Amniotic epithelial cell (primary cell): ENCODE measurements at places on chromosomes 6 and 20.

GRCh38 chr6:115441651-115442050, 619.0 kb downstream of the FRK start:
- DNase-seq: peak; percentile 44

DNA sequence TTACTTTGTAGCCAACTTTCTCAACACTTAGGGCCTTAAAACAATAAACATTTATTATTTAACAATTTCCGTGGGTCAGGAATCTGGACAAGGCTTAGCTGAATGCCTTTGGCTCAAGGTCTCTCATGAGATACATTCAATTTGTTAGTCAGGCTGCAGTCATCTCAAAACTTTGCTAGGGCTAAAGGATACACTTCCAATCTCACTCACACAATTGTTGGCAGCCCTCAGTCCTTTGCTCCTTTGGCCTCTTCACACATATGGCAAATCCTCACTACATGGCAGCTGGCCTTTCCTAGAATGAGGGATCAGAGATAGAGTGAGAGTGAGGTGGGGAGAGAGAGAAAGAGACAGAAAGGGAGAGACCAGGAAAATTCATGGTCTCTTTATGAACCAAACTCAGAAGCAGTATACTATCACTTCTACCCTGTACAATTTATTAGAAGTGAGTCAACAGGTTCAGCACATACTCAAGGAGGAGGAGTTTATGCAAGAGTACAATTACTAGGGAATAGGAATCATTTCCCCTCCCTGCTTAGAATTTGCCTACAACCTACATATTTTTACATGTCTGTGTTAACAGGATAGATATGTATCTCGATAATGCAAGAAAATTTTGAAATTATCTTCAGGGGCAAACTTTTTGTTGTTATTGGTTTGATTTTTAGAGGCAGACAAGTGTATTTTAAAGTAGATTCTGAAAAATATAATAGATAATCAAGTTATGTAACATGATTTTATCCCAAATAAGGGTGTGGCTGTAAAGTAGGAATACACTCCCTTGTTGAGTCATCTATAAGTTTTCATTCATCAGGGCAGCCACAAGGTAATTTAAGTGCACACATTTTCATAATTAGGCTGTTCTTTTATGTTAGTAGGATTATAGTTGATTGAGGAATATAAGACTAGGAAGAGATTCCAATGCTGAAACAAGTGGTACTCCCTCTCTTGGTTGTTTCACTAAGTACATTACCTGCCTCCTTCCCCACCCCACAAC, 85.9 kb upstream of the HMGCLL1 start:
- DNase-seq: peak; percentile 12

GRCh38 chr6:81962198-81962597, 209.7 kb upstream of the TENT5A start:
- DNase-seq: peak; percentile 63

DNA sequence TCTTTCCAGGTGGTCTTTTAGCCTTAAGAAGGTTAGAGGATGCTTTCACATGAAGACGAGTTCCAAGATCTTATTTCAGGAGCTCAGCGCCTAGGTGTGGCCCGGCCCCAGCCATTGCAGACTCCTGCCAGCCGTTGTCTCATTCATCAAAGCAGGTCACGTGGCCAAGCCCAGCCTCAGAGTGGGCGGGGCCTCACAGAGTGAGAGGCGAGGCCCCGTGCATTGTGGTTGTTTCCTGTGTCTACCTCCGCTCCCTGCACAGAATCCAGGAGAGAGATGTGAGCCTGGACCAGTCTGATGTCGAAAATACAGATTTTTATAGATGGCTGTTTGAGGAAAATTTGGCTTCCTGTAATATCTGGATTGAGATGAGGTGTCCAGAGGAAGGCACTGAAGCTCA, 49.2 kb upstream of the CST5 start:
- DNase-seq: no peak

DNA sequence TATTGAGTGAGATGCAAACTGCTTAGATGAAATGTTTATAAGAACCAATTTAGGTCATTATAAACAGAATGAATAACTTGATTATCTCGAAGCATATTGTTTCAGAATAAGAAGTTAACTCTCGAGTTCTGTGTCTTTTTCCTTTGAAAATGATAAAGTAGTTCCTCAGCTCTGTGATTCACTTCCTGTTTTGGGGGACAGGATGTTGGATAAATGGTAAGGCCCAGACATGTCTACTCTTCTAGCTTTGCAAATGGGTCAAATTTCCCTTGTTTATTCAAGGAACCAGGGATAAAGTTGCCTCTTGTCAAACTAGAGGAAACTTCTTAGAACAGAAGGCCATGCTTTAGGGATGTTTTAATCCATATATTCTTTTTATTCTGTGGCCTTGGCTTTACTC, 246.9 kb downstream of the SOX4 start:
- DNase-seq: no peak

- peak; percentile 59 for DNase-seq
Measured at GRCh38 chr6:166678426-166678825, 51.4 kb upstream of the RPS6KA2 start.

GRCh38 chr6:113489952-113490746, 367.0 kb upstream of the MARCKS start:
- DNase-seq: peak; percentile 36

GRCh38 chr20:29443819-29444218, 1813.6 kb upstream of the DEFB115 start:
- DNase-seq: no peak

DNA sequence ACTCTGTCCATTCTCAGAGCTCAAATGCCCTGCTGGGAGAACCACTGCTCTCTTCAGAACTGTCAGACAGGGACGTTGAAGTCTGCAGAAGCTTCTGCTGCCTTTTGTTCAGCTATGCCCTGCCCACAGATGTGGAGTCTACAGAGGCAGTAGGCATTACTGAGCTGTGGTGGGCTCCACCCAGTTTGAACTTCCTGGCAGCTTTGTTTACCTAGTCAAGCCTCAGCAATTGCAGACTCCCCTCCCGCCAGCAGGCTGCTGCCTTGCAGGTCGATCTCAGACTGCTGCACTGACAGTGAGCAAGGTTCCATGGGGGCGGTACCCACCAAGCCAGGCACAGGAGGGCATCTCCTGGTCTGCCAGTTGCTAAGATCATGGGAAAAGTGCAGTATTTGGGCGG, 21.8 kb upstream of the UFL1 start:
- DNase-seq: no peak

GRCh38 chr6:135994857-135995544, 143.5 kb downstream of the PDE7B start:
- DNase-seq: peak; percentile 80

DNA sequence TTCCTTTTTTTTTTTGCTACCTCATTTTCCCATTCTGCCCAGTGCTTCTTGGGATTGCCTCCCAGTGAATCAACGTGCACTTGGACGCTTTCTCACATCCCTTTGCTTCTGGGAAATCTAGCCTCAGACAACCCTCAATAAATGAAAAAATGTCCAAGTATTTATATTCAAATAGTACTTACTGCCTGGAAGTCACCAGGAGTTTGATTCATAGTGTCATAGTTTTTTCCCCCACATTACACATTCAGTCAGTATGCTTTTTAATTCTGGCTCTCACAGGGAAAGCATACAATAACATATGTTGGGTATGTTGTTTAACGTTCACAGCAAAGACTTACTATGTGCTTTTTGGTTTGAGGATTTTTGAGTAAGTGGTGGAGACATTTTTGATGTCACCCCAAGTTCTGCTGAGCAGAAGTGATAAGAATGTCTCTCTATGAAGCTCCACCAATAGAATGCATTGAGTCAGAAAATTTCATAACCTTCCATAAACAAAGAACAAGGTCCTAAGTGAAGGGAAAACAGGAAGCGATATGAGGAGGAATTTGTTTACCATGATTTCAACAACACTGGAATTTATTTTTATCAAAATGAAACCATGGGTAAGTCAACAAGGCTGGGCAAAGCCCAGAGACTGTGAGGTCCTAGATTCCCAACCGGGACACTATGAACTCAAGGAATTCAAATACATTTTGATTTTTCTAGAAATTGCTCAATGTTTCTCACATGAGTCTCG, 301.2 kb upstream of the BMP2 start:
- DNase-seq: peak; percentile 88

GRCh38 chr6:107405002-107405401, 54.4 kb downstream of the PDSS2 start:
- no peak for DNase-seq

DNA sequence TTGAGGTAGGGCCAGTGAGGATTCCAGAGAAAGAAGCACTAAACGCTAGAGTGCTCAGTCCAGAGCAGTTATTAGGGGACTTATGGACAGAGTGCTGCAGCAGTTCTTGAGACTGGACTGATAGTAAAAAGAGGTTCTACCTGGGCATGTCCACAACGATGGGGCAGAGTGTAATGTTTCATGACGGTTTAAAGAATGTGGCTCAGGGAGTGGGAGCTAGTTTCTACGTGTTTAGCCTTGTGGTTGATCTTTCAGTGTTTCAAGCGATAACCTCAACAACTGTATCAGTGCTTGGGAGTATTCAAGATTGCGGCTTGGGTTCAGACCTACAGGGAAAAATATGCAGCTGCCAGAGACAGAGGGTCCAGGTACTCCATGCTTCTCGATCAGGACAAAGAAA, 67.1 kb downstream of the TULP4 start:
- DNase-seq: no peak

DNA sequence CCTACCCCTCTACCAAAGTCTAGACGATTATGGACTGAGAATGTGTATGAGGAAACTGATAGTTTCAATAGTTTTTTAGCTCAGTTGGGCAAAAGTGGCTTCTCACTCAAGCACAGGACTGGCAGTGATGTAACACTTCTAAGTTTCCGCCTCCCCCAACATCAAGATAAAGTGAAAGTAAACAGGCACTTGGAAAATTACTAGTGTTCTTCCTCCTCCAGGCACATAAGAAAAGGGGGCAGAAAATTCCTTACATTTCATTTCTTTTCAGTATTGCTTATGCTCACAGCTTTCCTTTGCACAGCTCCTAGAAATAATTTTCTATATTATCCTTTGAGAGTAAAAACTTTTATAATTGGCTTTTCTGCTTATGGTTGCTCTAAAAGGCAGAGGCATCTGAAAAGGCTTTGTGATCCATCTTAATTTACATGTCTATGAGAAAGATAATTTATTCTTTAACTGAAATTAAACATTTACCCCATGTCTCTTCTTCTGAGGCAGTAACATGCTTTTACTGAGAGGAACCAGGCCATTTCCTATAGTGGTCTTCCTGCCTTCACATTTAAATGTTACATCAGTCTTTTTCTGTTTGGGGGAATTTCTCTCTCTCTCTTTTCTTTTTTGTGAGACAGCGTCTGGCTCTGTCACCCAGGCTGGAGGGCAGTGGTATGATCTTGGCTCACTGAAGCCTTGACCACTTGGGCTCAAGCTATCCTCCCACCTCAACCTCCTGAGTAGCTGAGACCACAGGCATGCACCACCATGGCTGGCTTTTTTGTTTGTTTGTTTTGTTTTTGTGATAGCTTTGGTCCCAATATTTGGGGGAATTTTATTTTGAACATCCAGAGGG, 65.0 kb upstream of the EEF1A1 start:
- peak; percentile 90 for DNase-seq

DNA sequence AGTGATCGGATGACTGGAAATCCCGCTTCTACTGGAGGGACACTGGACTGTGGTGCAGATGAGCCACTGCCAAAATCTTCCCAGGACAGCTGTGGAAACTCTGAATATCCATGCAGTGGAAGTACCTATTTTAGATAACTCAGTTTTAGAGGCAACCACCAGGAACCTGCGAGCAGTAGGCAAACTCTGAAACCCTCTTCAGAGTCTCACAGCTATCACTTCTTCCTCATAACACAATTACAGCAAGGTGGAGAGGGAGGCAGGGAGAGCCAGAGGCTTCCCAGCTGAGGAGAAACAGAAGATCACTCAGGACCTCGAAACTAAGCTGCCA, 322.8 kb upstream of the NT5E start:
- no peak for DNase-seq

DNA sequence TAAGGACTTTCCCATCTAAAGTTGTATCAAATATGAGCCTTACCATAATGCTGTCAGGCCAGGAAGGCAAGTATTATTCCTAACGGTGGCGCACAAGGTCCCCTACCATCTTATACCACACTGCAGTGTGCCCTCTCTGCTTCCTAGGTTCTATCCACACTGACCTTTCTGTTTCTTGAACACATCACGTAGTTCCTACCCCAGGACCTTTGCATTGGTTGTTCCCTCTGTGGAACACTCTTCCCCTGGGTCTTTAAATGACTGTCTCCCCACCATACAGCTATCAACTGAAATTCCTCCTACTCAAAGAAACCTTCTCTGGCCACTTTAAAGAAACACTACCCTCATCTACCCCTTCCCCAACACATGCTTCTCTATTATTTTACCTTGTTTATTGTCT, 104.5 kb upstream of the SPACA1 start:
- no peak for DNase-seq

DNA sequence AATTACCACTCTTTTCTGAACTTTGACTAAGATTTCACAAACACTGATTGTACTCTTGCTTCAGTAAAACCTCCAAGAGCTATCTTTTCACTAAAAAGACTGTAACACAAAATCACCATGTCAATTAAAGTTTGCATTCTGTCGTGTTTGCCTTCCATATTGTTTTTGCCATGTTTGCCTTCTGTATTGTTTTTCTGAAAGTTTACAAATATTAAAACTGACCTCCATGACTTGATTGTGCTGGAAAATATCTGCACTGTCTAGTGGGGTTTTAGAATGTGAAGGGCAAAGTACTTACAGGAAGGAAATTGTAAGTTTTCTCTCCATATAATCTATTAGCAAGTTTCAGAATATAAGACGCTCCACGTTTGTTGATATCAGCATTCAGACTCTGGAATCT, 3.4 kb downstream of the SERPINB1 start:
- no peak for DNase-seq

DNA sequence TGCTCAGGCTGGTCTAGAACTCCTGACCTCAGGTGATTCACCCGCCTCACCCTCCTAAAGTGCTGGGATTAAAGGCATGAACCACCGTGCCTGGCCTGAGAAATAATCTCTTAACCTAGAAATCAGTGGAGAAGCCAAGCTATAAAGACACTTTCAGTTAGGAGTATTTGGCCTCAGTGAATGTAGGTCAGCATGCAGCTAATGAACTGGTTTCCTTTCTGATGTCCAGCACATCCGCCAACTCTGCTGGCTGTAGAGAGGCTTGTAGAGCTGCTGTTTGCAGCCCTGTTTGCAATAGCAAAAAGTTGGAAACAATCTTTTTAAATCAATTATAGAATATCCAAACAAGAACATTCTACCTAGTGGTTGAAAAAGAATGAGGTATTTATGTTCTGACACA, 42.4 kb upstream of the ELOVL5 start:
- peak; percentile 16 for DNase-seq

GRCh38 chr6:70706491-70707123, 38.9 kb downstream of the SMAP1 start:
- peak; percentile 43 for DNase-seq

- no peak for DNase-seq
Measured at GRCh38 chr20:59403962-59404314, 103.5 kb downstream of the EDN3 start.

GRCh38 chr6:10603219-10603618, 82.1 kb downstream of the GCNT2 start:
- DNase-seq: no peak
